ENCODE measurements at places on chromosomes 3 and 15.

DNA sequence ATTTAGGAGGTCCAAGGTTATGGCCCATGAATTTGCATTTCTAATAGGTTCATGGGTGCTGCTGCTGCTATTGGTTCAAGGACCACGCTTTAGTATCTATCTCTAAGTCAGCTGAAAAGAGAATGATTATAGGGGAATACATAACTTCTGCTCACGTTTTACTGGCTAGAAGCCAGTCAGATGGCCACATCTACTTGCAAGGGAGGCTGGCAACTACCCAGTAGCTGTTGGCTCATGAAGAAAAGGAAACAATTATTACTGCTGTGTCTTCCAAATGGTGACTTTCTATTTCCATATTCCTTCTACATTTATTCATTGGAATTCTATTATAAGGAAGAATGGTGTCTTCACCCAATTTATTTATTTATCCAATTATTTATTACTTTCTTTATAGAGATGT is 54.2 kb downstream of the SLC25A36 start:
- DNase-seq = no peak

DNA sequence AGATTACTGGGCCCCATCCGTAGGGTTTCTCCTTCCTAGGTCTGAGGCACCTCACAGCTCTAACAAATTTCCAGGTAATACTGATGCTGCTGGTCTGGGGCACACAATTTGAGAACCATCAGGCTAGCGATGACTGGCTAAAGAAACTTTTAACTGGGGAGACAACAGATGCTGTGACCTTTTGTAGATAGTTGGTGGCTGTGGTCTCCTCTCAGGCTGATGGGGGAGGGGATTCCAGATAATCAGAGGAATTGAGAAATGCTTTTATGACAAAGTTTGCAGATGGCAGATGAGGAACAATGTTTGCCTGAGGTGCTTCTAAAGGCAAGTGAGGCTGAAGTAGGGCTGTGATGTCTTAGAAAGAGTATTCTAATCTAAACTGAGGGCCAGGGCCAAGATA is 13.8 kb upstream of the CCR9 start:
- DNase-seq = no peak

- no peak for DNase-seq
Observed at GRCh38 chr3:100175637-100176280, 61.5 kb upstream of the FILIP1L start.

- no peak for DNase-seq
Observed at GRCh38 chr3:73175698-73176097, 114.2 kb downstream of the EBLN2 start.

- no peak for DNase-seq
Observed at GRCh38 chr3:194370753-194371152, 1.2 kb upstream of the LRRC15 start.
